ENCODE measurements at places on chromosomes 4 and X. TPM values are rescaled to one million over a fixed set of nuclear protein-coding genes. Genes with fewer than 3 reads are reported as not detected.
A peak's percentile ranks its signal among the peaks of the same experiment; 100 is the strongest.

DNA sequence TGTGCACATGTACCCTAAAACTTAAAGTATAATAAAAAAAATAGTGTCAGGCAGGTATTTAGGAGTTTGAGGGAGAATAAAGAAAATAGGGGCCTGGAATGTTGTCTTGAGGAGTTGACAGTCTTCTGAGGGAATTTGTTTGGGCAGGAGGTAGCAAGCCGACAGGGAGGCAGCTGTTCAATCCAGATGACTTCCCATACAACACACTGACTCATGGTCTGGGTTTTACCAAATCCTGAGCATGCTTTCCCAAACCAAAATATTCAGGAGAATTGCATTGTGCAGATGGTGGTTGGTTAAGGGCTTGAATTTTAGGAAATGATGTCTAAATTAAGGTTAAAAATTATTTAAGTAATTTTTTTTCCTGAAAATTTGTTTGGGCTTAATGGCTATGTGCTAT is 430.0 kb downstream of the INPP4B start:
- peak; percentile 76 for ATAC-seq

- ATAC-seq = no peak
Measured at GRCh38 chrX:130378024-130378669, 7.3 kb downstream of the GPR119 start.

DNA sequence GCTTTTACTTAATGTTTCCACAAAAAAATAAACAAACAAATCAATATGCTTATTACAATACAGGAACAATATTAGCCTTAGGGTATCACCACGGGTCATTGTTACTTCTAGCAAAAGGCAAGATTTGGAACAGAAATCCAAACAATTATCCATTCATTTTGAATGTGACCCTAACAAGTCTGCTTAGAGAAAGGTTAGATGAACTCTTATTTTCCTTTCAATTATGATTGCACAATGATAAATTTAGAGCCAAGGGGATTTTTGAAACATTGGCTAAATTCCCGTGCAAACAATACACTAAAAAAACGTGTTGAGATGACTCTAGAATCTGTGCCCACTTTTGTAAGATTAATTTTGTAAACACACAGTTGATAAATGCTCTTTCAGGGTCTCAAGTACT is 474.7 kb downstream of the PCDH7 start:
- no peak for ATAC-seq

DNA sequence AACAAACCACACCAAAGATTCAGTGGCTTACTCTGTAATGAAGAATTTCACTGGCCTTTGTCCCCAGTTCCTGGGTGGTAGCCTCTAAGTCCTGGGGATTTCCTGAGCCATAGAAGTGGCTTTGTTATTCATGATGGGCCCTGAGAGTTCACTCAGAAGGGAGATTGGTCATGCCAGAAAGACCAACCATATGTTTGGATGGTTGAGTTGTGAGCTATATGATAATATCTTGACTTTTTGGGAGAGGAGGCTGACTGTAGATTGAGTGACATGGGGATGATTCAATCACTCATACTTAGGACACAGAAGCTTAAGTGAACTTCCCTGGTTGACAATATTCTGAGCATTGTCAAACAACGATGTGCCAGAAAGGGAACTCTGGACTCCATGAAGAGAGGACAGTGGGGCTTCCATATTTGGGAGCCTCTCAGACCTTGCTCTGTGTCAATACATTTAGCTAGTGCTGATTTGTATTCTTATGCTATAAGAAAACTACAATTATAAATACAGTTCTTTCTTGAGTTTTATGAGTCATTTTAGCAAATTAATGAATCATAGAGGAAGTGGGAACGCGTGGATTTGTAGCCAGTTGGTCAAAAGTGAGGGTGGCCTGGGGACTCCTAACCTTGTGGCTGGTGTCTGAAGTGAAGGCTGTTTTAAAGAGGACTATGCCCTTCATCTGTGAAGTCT is 392.0 kb downstream of the GBA3 start:
- no peak for ATAC-seq

- no peak for ATAC-seq
Measured at GRCh38 chr4:13493793-13494192, 9.7 kb upstream of the RAB28 start.

- ATAC-seq = no peak
Measured at GRCh38 chrX:17705211-17705610, 32.1 kb upstream of the SCML1 start.

GRCh38 chr4:61094854-61095598 is 105.1 kb upstream of the ADGRL3 start:
- no peak for ATAC-seq

GRCh38 chr4:143320113-143320512 is 16.6 kb upstream of the GAB1 start:
- peak; percentile 70 for ATAC-seq

The C4orf51 gene
- total RNA-seq = not detected

The CXorf65 gene
- not detected for total RNA-seq

The ZGRF1 gene
- total RNA-seq = 6.6 TPM

The PNCK gene
- total RNA-seq = 6.6 TPM

The PDGFRA gene
- 0.41 TPM for total RNA-seq

The PDCL2 gene
- total RNA-seq = 0.38 TPM

The ALPK1 gene
- total RNA-seq = 19.3 TPM
